ENCODE measurements at places on chromosomes 2 and 18. TPM values are rescaled to one million over a fixed set of nuclear protein-coding genes. Genes with fewer than 3 reads are reported as not detected.

RBKS gene
- 8.8 TPM for total RNA-seq

PIEZO2 gene
- 0.74 TPM for total RNA-seq

CABYR gene
- 11.7 TPM for total RNA-seq

DYNAP gene
- not detected for total RNA-seq

CNTNAP5 gene
- total RNA-seq: not detected

MRPL33 gene
- 459 TPM for total RNA-seq

TNFAIP6 gene
- total RNA-seq: 3.0 TPM

SGPP2 gene
- total RNA-seq: 0.20 TPM

DBI gene
- 393 TPM for total RNA-seq
